Cortex of kidney (tissue), 1 donor: ENCODE measurements at places on chromosomes 3 and 15.

DNA sequence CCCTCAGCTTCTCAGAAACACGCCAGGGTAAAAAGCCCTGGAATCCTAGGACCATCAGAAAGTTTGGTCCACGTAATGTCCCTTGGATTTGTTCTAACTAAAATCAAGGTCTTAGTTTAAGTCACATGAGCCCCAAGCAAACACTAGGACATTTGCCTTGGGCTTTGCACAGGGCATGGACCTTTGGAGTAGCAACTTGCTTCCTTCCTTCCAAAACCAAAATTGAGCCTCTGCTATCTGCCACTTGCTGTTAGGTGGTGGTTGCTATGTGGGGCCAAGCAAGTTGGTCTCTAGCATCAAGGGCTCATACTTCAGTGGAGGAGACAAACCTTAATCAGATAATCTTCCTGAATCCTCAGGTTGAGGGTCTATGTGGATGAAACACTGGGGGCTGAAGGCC lies 4.0 kb upstream of the DAG1 start:
- DNase-seq: no peak

DNA sequence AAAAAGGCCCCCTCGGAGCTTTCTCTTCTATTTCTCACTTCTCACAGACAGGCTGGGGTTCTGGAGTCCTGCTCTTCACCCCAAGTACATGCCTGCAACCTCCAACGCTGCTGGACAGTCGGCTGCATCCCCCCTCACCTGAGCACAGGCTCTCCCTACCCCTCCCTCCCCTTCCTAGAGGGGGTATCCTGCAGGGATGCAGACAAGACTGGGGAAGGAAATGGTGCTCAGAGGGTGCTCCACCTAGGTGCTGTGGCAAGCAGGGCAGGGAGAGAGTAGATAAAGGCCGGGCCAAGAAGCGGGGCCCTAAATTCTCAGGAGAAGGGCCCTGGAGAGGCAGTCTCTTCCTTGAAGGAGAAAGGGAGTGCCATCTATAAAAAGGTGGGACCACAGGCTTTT lies 7.0 kb upstream of the STRA6 start:
- DNase-seq: no peak

- no peak for DNase-seq
Observed at GRCh38 chr3:118927449-118927848, 107.2 kb downstream of the IGSF11 start.

GRCh38 chr3:151660885-151661284 lies 72.8 kb upstream of the AADACL2 start:
- no peak for DNase-seq

DNA sequence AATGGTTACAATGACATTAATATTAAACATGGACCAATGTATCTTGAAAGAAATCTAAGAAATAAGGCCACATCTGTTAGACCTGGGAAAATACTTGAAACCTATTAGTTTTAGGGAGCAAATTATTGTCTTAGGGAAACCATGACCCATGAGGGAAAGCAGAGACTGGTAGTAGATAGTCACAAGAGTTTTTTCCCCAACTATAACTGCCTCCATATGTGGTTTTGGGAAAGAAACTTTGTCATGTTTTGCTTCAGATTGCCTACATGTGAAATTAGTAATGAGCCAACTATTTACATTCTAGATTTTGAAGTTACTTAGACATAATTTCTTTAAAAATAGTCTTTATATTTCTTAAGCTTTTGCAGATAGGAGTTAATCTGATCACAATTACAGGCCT lies 474.9 kb downstream of the ROBO2 start:
- no peak for DNase-seq

GRCh38 chr3:160464321-160464720 lies 14.7 kb upstream of the TRIM59 start:
- DNase-seq: no peak

GRCh38 chr3:122080207-122080587 lies 25.0 kb downstream of the CD86 start:
- DNase-seq: no peak

GRCh38 chr15:52052066-52052935 lies 33.3 kb downstream of the MAPK6 start:
- no peak for DNase-seq

GRCh38 chr3:945738-946137 lies 147.1 kb upstream of the CNTN6 start:
- DNase-seq: no peak

GRCh38 chr15:48766196-48766595 lies 44.7 kb downstream of the CEP152 start:
- no peak for DNase-seq

DNA sequence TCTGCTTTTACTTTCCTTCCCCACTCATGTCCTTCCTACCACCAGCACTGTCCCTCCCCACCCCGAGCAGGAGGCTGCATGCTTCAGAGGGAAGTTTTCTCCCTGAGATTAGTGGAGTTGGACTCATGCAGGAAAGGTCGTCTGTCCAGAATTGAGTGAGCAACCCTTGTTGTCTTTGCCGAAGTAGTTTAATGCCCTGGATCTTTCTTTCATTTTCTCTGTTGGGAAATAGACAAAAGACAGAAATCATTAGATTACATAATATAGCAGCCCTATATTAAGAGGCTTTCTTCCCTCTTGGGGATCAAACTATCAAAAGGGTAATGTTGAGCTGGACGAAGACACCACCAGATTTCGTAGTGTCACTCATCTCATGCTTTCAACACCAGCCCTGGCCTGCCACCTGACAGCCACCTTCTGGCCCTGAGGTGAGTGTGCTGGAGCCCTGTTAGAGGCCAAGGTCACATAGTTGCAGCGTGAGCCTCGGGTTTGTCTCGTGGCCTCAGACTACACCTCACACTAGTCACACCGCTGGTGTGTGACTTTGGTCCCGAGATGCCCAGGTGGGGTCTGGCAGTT lies 231.0 kb downstream of the ITPR1 start:
- no peak for DNase-seq
